ENCODE measurements at places on chromosomes 2 and 18.

- DNase-seq, result no peak
Observed at GRCh38 chr2:28321426-28321825, 71.2 kb upstream of the FOSL2 start.

DNA sequence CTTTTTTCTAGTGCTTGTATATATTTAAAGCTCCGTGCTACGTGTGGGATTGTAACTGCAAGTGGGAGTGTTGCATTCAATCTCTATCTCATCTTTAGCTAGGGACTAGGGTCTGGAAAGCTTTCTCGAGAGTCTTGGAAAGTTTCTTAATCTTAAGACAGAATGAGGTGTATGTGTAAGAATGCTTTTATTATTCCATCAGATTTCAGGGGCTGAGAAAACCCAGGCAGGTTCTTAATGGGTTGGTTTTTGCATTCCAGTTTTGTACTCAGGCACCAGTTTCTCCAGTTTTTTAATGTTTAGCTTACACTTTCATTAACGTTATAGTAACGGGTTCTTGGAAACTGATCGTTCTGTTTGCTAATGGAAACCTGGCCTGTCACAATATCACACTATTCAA is 20.3 kb downstream of the MRPL19 start:
- no peak for DNase-seq

- no peak for DNase-seq
Observed at GRCh38 chr2:133342286-133343017, 225.8 kb downstream of the NCKAP5 start.

GRCh38 chr2:85511008-85511811 is 27.8 kb upstream of the MAT2A start:
- no peak for DNase-seq

- DNase-seq, result no peak
Observed at GRCh38 chr2:18777250-18777812, 188.0 kb upstream of the NT5C1B start.

DNA sequence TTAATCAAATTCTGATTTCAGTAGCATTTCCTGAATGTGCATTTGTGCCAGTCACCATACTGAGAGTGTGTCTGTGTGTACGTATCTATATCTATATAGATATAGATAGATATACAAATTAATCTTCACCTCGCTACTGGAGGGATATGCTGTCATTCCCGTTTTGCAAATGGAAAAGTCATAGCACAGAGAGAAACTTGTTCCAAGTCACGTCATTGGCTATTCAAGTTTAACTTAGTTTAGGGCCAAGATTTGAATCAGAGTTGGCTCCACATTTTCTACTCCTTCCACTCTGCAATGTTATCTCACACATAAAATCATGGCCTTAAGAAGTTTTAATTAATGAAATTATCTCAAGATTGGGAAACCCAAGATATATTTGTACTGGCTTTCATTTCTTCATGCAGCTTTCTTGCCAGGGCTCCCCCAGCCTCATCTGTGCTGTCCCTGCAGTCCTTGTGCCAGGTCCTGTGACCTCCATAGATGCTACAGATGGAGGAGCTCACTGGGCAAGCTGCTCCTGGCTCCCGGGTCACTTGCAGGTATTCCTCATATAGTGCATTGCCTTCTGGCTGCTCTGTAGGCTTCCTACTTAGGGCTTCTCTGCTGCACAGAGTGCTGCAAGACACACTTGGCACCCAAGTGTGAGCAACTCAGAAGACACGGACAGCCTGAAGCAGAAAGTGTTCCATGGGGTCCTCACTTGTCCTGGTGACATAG is 245.8 kb downstream of the KCNS3 start:
- DNase-seq, result no peak

- no peak for DNase-seq
Observed at GRCh38 chr2:56182420-56182819, 1.4 kb upstream of the CCDC85A start.

DNA sequence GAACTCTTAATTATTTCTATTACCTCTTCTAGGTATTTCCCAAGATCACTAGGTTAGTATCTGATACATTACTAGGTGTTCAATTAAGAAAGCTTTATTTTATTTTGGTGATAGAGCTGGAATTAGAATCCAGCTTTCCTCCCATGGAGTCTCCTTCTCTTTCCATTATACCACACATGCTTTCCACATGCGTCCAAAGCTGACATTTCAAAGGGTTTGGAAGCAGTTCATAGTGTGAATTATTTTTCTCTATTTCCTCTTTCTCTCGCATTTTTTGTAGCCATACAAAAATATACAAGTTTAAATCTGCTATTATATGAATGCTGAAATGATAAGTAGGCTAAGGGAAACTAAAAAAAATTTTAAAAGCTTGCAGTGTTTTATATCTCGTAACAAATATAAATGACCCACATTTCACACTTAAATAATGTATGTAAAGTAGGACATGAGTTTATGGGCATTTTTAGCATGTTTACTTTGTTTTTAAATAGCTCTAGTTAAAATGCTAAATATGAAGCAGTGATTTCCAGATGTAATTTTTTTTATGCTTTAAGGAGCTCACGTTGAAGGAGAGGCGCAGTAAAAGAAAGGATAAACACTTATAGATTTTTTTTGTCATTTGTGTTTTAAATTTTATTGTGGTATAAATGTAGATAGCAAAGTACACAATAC is 20.1 kb downstream of the ZC3H6 start:
- DNase-seq, result no peak

GRCh38 chr2:190722835-190723234 is 74.0 kb downstream of the NAB1 start:
- no peak for DNase-seq

GRCh38 chr2:181474222-181474881 is 17.2 kb downstream of the ITGA4 start:
- DNase-seq, result no peak

DNA sequence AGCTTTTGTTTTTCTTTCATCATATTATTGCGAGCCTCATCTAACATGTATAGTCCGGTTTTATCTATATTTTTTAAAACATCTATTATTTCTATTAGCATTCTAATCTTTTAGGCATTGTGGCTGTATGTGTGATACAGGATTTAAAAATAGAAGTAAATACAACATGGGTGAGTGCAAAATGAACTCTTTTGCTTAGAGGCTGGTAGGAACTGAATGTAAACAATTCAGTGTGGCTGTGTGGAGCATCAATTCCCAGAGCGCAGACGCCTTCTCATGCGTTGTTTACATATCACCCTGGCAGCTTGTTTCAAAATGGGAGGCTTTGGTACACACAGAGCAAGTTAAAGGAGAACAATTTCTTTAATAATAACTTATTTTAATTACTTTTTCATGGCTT is 836 bp downstream of the DTNA start:
- DNase-seq, result peak; percentile 40

GRCh38 chr2:239256350-239256743 is 144.5 kb downstream of the HDAC4 start:
- no peak for DNase-seq

- DNase-seq, result peak; percentile 92
Observed at GRCh38 chr18:63969942-63970808, at the start of gene SERPINB8. SERPINB8 (plus strand) TSS chr18:63970081; CDS start chr18:63978309, 8,228 bp downstream.

GRCh38 chr2:60292242-60292641 is 261.2 kb downstream of the BCL11A start:
- no peak for DNase-seq

GRCh38 chr2:111042261-111042660 is 78.5 kb upstream of the BCL2L11 start:
- no peak for DNase-seq

DNA sequence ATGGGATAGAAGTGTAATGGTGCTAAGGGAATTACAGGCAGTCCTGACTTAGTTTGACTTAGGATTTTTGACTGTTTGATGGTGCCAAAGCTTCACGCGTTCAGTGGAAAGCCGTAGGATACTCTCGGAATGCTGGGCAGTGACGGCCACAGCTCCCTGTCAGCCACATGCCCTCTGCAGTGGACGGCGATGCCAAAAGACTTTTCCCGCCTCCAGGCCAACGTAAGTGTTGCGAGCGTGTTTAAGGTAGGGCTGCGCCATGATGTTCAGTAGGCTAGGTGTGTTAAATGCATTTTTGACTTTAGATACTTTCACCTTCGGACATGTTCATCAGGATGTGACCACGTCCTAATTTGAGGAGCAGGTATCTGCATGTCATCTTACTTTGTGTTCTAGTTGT is 63.4 kb downstream of the DCDC2C start:
- DNase-seq, result no peak

DNA sequence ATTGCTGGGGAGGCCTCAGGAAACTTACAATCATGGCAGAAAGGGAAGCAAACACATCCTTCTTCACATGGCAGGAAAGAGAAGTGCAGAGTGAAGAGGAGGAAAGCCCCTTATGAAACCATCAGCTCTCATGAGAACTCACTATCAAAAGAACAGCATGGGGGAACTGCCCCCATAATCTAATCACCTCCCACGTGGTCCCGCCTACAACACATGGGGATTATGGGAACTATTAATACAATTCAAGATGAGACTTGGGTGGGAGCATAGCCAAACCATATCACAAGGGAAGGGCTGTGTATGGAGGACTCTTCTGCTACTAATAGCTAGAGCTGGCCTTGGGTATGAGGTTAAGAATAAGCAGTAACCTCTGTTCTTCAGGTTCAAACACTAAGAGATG is 8.8 kb upstream of the SETBP1 start:
- DNase-seq, result no peak

GRCh38 chr2:60483401-60483800 is 70.1 kb downstream of the BCL11A start:
- DNase-seq, result no peak

DNA sequence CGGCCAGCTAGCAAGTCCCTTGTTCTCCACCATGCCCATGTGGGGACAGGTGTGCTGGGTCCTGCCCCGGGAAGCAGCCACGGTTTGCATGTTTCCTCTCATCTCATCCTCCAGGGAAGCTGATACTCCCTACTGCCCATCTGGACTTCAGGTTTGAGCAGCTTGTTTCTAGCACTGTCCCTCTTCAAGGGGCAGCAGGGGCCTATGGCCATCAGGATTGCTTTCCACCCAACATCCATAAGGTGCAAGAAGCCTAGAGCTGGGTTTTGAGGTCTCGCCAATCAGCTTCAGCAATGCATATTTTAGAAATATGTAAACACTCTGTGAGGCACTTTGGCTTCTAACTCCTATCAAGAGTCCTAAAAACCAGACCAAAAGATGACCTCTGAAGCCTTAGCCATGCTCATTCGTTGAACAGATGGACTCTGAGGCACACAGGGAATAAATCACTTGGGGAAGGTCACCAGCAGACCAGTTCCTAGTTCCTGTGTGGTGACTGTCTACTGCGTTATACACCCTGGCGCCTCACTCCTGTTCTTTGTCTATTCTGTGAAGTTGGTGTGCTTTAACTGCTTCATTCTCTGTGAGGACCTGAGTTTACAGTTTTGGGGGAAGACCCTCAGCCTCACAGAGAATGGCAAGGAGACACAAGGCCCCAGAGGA is 192.6 kb upstream of the TWIST2 start:
- DNase-seq, result no peak

DNA sequence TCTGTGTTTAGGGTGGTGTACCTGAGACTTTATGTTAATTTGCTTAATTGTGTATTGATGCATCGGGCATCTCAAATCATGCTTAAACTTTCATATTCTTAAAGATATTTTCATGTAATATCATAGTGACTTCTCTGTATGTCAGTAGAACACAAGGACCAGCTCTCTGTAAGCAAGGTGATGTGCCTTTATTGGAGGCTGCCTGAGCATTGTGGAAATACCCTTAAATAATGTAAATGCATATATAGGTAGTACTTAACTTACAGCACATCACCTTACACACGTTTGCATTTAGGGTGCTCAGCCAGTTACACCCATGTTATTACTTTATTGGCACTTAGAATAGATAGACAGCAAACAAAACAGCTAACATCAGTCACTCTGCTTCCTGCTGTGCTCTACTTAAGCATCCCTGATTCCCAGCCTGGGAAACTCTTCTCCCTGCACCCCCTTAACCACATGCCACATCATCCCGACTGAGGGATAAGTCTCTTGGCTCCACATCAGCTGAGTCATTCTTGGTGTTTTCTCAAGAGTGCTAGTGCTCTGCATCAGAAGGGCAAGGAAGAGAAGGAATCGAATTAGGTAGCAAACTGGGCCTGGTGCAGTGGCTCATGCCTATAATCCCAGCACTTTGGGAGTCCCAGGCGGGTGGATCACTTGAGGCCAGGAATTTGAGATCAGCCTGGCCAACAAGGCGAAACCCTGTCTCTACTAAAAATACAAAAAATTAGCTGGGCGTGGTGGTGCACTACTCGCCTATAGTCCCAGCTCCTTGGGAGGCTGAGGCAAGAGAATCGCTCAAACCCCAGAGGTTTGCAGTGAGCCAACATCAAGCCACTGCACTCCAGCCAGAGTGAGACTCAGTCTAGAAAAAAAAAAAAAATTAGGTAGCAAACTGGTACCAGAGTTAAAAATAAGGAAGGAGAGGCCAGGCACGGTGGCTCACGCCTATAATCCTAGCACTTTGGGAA is 108.7 kb downstream of the MAP3K20 start:
- DNase-seq, result peak; percentile 95

DNA sequence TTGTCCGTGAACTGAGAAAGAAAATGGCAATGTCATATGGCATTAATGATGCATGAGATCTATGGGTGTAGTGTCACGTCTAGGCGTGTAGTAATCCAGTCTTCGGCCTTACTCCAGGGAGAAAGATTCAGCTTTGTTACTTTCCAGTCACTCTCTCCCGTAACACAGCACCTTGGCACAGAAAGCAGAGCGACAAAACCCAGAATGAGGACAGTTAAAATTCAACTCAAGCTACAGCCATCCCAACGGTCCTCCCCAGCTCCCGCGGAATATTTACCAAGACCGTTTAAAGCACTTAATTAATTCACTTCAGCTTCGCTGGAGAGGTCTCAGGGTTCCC is 797 bp upstream of the CRIM1 start:
- no peak for DNase-seq

GRCh38 chr2:147855316-147855715 is 10.5 kb downstream of the ACVR2A start:
- DNase-seq, result no peak

DNA sequence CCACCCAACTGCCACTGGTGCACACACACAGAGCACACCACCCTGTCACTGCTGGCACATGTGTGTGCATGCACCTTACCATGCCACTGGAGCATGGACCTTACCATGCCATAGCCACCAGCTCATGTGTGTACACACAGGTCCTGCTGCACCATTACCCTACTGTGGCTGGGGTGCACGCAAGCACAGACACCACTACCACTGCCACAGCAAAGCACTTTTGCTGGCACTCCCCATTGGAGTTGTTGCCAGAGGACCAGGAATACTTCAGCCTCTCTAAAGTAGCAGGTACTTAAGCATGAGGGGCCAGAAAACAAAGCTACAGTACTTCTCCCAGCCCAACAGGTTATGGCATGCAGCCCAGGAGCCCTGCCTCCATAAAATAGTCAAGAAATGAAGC is 404.8 kb downstream of the MBD2 start:
- no peak for DNase-seq

All from kidney glomerular epithelial cell (primary cell).